Islet precursor cell (in vitro differentiated cells): ENCODE measurements at places on chromosomes 7 and 10.

DNA sequence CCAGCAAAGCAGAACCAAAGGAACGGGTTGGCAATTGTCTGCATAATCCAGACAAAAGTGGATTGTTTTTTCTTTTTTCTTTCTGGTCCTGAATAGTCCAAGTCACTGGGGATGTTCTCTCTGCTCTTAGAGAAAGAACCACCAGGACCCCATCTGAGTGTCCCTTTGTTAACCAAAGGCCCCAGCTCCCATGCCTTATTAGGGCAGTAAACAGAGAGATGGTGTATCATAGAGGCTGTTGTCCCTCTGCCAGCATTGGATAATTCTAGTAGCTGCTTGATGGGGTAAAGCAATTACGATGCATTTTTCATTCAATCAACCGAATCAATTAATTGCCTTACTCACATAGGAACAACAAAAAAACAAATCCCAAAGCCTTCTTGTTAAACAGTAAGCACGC, 213.0 kb downstream of the BUB3 start:
- DNase-seq = no peak

DNA sequence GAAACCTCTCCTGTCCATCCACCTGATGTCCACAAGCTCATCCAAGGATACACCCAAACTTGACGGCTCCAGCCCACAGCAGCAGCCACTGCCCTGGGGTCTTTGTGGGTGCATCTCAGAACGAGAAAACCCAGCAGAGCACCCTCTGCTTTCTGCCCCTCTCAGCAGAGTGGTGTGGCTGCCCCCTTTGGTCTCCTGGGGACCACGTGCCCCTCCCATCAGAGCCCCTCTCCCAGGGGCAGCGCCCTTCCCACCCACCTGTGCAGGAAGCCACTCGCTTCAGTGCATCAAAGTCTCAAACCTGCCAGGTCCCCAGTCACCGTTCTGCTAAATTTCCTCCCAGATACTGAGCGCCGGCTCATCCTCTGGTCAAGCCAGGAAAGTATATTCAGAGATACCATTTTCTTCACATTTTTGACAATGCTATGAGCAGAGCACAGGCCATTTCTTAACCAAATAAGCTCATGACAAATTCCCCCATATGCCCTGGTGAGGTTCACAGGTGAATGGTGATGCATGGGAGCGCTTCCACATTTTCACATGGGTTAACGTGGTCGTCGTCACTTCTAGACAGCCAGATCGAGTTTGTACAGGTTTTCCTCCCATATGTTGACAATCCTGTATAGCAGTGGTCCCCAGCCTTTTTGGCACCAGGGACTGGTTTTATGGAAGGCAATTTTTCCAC, 32.4 kb downstream of the CAMK2B start:
- peak; percentile 21 for DNase-seq

DNA sequence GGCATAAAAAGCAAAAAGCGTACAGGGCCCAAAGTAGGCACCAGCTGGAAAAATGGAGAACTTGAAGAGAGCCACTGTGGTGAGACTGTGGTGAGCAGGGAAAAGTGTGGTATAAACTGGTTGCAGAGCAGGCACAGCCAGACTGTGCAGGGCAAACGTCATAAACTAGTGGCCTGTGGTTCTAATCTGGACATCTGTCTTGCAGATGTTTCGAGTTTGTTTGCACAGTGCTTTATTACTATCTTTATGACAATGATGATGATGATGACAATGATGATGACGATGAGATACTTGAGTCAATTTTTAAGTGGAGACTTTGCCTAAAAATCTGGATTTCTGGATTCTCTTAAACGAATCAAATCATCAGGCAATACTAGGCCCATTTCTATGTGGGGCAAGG, 45.7 kb downstream of the SEMA3C start:
- no peak for DNase-seq

- no peak for DNase-seq
These were observed 225.0 kb downstream of the CELF2 start for GRCh38 chr10:11242443-11243387.

- no peak for DNase-seq
These were observed 770.2 kb downstream of the GRID1 start for GRCh38 chr10:85596389-85596788.

- DNase-seq = no peak
These were observed 22.4 kb upstream of the SMC3 start for GRCh38 chr10:110544958-110545537.

DNA sequence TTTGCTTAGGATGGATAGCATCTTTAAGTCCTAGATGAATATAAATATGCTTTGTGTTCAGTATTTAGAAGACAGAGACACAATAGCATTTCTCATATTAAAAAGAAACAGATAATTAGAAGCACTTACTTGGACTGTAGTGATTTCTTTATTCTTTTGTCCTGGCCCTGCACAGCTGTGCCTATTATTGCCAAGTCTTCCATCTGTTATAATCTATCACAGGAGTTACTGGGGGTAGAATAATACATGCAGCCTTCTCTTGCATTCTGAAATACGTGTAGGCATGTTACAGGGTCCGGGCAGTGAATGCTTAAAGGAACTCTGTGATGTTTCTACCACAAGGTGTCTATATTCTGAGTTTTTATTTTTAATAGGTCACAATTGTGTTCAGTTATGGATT, 461.5 kb upstream of the COBL start:
- DNase-seq = no peak

DNA sequence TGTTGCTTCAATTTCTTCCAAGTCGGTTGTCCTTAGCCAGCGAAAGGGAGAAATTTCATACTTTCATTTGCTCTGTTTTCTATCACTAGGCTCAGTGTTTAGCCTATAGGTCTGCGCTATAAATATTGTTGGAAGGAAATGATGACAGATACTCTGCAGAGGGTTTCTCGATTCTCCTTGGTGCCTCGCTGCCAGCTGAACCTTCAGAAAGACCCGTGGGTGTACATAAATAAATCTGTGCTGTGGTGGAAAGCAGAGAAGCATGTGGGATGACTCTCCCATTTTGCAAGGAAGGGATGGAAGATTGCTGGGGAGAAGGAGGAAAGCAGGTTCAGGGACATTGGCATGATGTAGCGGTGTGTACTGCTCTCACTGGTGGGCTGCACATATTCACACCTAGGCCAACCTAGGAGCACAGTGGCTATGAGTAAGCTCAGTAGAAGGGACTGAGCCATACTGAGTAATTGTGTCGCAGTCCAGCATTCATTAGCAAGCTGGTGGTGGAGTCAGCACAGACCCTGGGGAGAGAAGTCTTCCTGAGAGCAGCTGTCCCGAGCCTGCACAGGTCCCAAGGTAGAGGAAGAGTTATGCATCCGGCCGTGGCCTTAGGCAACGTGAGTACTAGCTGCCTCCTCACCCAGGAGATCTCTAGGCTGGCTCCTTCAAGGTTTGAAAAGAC, 50.5 kb downstream of the PNLIPRP3 start:
- peak; percentile 58 for DNase-seq

- no peak for DNase-seq
These were observed 370.1 kb downstream of the PRPF18 start for GRCh38 chr10:13956826-13957225.

DNA sequence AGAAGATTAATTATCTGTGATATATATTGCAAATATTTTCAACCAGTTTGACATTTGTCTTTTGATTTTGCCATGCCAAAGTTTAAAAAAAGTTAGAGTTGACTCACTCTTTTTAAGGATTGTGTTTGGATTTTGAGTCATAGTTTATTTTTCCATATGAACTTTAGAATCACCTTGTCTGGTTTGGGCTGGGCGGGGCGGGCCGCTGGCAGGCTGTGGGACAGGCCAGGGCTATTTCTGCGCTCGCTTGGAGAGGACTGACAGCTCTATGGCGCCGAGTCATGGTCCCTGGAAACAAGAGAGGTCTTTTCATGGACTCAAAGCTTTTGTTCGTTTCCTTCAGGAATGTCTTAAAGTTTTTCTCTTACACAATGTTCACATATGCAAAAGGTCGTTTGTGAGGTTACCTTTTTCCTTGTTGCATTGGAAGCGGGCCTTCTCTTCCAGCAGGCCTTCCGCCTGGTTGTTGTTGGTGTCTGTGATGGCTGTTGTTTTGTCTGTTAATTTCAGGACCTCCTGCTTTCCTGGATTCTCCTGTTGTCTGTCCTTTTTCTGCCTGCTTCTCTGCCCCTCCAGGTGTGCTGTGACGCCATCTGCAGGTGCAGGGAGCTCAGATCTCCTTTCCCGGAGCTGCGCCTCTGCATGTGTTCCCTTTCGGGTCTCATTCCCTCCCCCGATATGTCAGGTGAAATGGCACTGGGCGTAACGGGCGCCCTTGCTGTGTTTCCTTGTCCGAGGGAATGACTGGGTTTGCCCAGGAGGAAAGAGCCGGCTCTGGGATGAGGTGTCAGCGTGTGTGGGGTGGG, 53.8 kb downstream of the INPP5A start:
- DNase-seq = peak; percentile 60

DNA sequence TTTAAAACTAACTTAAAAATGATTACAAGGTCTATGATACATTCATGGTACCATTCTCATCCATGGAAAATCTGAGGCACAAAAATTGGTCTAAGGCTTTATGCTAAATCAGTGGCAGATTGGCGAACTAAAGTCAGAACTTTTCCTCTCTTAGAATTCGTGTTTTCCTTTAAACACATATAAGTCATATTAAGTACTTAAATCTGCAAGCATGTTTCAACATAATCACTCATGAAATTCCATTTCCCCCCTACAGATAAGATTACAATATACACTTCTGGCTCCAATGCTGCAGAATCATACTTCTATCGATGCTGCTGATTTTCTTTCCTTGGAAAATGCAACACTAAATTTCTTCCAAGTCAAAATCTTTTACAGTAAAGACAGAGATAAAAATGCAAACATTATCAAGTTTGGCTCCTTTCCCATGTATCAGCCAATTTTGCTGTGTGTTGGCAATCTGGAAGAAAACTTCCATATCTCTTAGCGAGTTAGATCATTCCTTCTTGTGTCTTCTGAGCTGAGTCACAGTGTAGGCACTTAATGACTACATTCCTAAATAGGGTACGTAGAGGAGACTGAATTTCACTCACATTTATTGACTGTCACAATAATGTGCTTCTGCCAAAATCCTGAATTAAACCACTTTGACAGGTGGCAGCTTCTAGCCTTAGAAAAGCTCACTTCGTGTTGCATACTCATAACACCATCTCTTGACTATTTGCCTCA, 76.4 kb upstream of the LRRC17 start:
- DNase-seq = no peak

- DNase-seq = no peak
These were observed 80.6 kb upstream of the NAMPT start for GRCh38 chr7:106365252-106366005.
